NCI-H1105 (cell line): ENCODE measurements at places on chromosomes 11 and 22.

GRCh38 chr11:113023986-113024385, 62.8 kb downstream of the NCAM1 start:
- no peak for DNase-seq

DNA sequence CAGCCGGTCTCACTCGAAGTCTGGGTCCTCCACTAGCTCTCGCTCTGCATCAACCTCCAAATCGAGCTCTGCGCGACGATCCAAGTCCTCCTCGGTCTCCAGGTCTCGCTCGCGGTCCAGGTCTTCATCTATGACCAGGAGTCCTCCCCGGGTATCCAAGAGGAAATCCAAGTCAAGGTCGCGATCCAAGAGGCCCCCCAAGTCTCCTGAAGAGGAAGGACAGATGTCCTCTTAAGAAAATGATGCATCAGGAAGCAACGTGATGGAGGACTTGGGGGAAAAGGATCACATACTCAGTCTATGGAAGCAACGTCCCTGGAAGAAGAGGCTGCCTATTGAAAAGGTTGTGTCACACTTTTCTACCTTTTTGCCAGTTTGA, 1.1 kb downstream of the SRSF8 start:
- no peak for DNase-seq

DNA sequence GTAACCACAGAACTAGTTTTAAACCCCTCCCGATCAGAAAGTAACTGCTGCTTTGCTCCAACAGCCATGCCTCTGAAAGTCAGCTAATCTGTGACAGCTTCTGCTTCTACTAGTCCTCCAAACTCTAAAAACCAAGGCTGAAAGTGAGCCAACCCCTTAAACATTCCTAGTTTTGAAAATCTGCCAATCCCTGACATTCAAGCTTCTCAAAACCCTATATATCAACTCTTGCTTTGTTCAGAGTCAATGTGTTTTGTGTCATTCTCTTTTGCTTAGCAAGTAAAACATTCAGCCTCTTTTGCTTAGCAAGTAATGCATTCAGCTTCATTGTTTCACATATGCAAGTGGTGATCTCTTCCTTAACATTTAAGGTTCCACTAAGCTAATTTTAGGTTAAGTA, 56.9 kb downstream of the ATG16L2 start:
- DNase-seq: no peak

DNA sequence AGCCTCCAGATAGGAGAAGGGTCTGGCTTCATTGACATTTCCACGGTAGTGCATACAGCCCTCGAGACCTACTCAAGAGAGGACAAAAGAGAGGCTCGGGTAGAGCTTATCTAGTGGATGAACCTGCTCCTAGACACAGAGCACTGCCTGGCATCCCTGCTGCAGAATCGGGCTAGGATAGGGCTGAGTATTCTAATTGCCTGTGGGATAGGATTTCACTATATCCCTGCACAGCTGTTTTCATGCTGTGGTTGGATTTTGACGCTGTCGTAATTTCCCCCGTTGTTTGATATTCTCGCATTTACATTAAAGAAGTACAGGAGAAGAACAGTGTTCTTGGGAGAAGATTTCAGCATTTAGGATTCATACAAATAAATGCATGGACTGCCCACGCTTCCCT, 107.8 kb downstream of the KIRREL3 start:
- DNase-seq: no peak

DNA sequence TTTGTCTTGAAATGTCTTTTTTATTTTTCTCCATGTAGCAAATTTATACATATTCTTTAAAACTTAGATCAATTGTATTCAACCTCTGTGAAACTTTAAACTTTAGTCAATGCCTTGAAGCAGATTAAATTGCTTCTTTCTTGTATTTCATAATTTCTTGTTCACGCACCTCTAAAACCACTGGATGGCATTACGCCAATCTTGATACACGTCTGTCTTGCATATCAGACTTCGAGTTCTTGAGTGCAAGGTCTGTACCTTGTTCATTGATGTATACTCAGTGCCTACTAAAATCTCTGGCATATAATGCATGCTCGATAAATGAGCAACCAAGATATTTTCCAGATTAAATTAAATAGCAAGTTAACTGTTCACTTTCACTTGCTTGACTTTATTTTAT, 236.8 kb downstream of the CASP12 start:
- no peak for DNase-seq

- no peak for DNase-seq
Observed at GRCh38 chr11:82494988-82495432, 238.7 kb downstream of the FAM181B start.

GRCh38 chr22:34080433-34080832, 160.2 kb upstream of the LARGE1 start:
- DNase-seq: no peak

DNA sequence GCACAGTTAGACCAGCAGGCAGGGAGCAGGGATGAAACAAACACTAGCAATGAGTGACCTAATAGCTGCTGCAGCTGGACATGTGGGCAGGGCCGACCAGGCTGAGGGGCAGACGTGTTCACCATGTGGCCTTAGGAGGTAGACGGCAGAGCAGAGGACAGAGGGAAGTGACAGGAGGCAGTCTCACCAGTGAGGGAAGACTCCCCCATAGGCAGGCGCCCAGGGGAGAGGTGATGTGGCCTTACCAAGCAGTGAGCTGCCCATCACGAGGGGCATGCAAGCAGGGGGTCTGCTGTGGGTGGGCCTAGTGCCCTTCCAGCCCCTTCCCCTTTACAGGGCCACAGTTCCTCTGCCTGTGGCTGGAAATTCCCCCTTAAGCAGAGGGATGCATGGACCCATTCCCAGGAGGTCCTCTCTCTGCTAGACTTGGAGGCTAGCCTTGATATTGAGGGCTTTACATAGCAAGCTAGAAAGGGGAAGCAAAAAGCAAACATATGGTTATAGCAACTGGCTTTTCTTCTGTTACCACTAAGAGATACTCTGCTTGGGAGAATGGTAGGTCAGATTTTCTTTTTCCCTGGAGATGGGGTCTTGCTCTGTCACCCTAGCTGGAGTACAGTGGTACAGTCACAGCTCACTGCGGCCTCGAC, 67.6 kb downstream of the MPPED1 start:
- no peak for DNase-seq

DNA sequence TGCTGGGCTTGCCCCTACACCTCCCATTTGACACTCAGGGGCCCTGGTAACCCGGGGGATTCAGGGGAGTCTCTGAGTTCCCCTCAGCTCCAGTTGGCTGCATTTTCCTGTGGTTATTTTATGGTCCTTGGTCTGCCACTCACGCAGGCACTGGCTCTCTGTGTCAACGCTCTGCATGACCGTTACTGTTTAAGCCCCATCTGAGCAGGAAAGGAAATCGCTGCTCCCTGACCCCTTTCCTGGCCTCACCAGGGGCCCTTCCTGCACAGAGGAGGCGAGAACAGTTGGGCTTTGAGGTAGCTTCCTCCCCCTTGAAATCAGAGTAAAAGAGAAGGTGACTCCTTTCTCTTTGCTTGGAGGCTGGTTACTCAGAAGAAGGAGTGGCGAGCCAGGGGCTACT, 2.4 kb downstream of the C1QTNF4 start:
- no peak for DNase-seq
